CD4-positive, alpha-beta T cell treated with Interleukin-12 subunit alpha and Interleukin-12 subunit beta, for 1 hour (primary cell): ENCODE measurements at places on chromosomes 5 and 9.
A peak's percentile ranks its signal among the peaks of the same experiment; 100 is the strongest.

DNA sequence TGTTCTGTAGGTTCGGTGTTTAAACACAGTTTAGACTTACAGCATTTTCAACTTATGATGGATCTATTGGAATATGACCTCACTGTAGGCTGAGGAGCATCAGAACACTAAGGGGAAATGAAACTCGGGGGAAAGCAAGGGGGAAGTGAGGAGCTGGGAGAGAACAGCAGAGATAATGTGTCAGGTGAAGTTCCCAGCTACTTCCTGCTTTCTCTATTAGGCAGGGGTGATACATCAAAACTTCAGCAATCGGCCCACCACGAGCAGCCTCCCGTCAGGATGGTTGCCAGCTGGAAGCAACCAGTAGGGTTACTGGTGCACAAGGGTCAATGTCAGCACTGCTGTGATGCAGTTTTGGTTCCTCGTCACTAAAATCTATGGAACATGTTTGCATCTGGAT lies 34.3 kb downstream of the FAT2 start:
- DNase-seq = peak; percentile 1

DNA sequence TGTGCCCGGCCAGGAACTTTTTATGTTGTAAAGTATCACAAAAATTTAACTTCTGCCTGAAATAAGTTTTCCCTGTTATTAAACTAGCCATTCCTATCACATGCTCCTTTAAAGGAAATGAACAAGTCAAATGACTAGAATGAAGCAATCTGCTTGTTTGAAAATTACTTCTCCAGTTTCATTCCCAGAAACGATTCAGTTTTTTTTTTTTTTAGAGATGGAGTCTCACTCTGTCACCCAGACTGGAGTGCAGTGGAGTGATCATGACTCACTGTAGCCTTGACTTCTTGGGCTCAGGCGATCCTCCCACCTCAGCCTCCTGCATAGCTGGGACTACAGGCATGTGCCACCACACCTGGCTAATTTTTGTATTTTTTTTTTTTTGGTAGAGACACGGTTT lies 13.3 kb upstream of the GNG10 start:
- DNase-seq = no peak

DNA sequence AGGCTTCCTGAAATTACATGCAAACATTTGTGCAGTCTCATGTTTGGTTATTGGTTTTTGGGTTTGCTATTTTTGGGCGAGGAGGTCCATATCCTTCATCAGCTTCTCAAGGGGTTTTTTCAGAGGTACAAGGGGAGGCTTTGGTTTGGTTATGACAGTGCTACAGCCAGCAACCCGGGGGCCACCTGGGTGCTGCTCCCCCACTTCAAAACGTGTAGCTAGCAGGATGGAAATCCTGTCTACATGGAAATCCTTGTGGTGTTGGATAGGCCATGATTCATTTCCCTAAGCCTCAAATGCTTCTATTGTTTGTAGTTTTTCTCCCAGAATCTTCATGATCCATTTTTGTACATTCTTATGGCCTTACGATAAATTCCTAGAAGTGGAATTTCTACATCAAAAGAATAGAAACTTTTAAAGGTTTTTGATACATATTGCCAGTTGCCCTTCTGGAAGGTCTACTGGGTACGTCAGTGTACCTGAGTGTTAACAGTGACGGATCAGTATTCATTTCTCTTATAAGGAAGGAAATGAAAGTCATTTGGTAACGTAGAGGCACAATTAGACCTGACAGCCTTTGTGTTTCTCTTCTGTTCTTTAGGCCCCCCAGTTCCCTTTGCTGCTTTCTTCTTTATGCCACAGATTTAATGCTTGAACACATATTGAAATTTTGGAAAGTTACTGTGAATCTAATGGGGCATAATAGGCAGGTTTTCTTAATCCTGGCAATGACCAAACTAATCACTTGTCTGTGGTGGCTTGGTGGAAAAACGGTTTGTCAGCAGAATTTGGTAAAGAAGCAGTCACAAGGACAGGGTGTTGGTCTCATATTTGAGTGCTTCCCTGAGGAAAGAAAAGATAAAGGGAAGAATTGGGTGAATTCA lies 69.7 kb upstream of the ABL1 start:
- DNase-seq = no peak

DNA sequence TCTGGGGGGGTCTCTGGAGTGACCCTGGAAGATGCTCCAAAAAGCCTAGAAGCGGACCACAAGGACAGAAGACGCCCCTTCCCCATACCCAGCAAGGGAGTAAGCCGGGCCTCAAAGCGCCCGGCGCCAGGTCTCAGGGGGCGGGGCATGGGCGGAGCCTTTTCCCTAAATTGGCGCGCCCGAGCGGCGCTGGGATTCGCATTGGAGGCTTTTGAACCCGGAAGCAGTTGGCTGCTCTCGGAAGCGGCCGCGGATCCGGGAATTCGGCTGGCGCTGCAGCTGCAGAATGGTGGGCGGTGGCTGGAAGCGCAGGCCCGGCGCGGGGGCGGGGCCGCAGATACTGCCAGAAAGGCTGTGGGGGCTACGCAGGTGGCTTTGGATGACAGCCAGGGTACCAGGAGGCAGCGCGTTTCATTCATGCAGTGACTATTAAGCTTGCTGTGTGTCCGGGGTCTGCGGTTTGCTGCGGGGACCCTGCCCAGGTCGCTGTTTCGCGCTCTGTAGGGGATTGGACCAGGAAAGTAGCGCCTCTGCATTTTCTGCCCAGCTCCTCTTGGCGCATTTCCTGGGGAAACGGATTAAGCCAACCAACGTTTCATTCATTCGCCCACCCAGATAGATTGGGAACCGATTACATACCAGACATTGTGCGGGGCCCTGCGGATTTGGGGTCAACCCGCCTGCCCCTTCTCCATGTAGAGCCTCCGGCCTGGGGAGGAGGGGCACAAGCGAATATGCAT lies 83.0 kb upstream of the FREM1 start:
- DNase-seq = peak; percentile 53

DNA sequence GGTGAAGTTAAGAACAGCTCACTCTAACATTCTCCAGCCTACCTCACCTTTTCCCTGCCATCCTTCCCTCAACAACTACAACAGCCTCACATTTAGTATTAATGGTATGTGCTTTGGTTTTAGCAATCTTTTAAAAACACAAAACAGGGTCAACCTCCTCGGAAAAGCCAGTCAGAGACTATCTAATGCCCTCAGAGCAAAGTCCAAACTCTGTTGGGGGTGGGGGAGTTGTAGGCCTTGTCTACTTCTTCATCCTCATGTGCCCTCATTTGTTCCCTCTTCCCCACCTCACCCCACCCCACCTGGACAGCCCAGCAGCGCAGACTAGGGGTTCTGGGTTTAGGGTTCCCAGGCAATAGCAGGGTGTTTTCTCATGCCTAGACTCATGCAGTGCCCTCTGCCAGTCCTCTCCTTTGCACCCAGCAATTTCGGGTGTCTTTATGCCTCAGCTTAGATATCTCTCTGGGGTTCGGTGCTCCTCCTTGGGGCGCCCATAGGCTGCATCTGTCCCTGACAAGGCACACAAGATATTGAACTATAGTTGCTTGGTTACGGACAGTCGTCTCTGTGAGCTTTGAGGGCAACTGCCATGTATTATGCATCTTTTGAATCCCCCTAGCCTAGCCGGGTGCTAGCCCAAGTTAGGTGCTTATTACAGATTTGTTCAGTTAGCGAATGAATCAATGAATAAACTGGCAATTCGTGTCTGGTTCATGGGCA lies 762 bp upstream of the TCOF1 start:
- DNase-seq = no peak

GRCh38 chr9:18890372-18890771 lies 142.6 kb downstream of the SAXO1 start:
- DNase-seq = no peak

GRCh38 chr9:33956544-33956943 lies 92.1 kb downstream of the UBAP2 start:
- DNase-seq = no peak
